Fibroblast of skin of scalp (primary cell): ENCODE measurements at places on chromosomes 3 and 15.

DNA sequence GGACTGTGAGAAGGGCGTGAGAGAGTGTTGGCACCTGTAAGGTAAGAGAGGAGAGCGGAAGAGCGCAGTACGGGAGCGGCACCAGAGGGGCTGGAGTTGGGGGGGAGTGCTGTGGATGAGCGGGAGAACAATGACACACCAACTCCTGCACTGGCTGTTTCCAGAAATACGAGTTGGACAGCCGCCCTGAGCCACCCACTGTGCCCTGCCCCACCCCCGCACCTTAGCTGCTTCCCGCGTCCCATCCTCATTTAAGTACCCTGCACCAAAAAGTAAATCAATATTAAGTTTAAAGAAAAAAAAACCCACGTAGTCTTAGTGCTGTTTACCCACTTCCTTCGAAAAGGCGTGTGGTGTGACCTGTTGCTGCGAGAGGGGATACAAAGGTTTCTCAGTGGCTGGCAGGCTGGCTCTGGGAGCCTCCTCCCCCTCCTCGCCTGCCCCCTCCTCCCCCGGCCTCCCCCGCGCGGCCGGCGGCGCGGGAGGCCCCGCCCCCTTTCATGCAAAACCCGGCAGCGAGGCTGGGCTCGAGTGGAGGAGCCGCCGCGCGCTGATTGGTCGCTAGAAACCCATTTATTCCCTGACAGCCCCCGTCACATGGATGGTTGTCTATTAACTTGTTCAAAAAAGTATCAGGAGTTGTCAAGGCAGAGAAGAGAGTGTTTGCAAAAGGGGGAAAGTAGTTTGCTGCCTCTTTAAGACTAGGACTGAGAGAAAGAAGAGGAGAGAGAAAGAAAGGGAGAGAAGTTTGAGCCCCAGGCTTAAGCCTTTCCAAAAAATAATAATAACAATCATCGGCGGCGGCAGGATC lies at the start of gene SOX2:
SOX2 (plus strand) TSS at position 601 of the 811 bp plus-strand sequence. CDS start 436 bp downstream, outside the sequence.
- peak; percentile 88 for DNase-seq

DNA sequence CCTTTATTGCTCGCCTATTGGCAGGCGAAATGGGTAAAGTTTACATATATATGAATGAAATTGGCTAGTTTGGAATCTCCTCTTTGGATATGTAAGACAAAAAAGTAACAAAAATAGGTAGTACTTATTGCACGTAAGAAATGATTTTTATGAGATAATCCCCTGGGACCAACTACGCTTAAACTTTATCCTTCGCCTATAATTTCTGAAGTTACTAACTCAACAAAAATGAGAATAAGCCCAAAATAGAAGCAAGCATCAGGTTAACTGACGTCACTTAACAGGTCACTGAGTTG lies 438 bp upstream of the SLC49A4 start:
- DNase-seq: no peak

DNA sequence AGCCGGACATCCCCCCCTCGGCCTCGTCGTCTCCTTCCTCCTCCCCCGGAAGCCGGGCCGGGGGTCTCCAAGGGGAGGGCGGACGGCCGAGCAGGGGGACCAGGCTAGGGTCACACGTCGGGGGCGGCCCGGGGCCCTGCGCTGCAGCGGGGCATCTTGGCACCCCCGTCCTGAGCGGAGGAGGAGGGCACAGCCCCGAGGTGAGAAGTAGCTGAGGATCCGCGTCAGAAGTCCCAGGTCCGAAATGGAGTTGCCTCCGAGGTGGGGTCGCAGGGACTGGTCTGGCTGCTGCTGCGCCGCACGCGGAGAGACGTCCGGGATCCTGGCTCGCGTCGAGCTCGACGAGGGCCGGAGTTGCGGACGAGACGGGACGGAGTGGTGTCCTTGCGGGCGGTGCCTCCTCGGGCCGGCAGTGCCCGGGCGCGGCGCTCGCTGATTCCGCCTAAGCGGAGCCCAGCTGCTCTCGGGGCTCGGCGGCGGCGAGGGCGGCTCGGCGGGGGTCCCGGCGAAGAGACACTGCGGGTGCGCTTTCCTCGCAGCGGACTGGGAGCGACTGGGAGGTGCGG lies at the start of gene ADCY5:
ADCY5 (minus strand) TSS at position 555 of the 566 bp plus-strand sequence; CDS start at position 10, 545 bp downstream.
- DNase-seq: no peak

- no peak for DNase-seq
These were observed 391.2 kb upstream of the NECTIN3 start for GRCh38 chr3:110680450-110680849.

DNA sequence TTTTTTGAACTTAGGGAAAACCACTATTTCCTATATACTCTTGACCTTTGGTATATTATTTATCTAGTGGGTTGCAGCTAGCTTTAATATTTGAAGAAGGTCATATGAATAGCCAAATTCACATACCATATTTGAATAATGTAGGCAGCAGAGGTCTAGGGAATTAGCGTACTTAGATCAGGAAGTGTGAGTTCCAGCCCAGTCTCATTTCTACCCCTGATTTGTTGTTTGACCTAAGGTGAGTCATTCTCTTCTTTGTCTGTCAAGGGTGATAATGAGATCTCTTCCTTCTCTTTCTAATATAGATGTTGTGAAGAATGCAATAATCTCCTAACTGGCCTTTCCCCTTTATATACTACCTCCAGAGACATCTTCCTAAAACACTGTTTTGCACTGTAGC lies 36.6 kb upstream of the ZPLD1 start:
- DNase-seq: no peak

DNA sequence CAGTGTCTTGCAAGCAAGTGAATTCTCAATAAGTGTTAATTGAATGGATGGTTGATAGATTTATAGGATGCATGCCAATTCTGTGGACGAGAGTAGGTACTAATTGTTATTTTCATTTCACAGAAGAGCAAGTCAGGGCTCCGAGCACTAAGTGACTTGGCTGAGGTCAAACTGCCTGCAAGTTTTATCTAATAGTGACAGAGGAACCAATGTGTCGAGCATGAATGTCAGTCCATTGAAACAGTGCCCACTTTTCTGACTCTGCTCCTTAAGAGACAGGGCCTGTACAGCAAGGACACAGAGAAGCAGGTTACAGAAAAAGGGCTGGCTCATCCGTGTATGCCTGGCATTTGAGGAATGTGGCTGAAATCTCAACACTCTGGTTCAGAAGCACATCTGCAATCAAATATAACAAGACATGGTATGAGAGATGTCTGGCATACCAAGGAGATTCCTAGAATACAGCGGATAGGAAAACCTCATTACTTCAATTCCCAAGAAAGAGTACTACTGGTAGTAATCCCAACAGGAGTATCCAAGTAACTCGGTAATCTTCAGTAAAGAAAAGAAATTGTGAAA lies 6.0 kb upstream of the B3GNT5 start:
- peak; percentile 56 for DNase-seq

- no peak for DNase-seq
These were observed 292.3 kb downstream of the TIGIT start for GRCh38 chr3:114586119-114586518.

- DNase-seq: no peak
These were observed 167.1 kb upstream of the PLSCR5 start for GRCh38 chr3:146772211-146772743.

DNA sequence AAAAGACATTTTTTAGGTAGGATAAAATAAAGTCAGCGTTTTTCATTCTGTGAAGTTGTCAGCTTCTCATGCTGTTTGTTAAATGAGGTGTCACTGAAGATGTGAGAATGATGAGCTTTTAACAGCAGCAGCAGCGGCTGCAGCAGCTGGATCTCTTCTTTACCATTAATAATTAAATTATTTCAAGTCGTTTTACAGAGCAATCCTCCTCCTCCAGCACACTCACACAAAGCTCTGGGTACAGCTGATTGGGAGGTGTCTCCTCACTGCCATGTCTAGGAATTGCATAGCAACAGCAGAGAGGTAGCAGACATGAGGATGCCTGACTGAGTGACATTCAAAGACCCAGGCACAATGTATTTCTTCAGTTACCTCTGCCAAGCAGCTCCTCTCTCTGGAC lies 46.7 kb upstream of the PLAAT1 start:
- no peak for DNase-seq

- peak; percentile 71 for DNase-seq
These were observed 53.5 kb downstream of the ZBTB38 start for GRCh38 chr3:141421639-141422319.
